ENCODE measurements at places on chromosomes 11 and 22.

DNA sequence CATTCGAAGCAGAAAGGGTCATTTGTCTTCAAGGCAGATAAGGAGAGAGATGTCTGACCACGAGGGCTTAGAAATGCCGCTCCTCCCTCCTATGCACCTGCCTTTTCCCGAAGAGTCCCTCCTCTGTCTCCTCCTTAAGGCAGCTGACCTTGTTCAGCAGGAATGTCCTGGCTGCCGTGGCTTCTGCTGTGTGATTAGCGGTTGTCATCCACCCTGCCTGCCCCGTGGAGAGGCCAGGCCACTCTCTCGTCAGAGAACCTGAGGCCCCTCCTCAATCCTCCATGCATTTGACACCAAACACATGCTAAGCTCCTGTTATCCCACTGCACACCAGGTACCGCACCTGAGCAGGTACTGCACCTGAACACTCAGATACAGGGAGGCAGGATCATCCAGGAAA, 834.6 kb downstream of the TBC1D22A start:
- H3K27ac ChIP-seq = no peak overlapping the region
- no peaks in the 10 kb centered on the region for H3K36me3 ChIP-seq
- H3K4me3 ChIP-seq = no peak overlapping the region

DNA sequence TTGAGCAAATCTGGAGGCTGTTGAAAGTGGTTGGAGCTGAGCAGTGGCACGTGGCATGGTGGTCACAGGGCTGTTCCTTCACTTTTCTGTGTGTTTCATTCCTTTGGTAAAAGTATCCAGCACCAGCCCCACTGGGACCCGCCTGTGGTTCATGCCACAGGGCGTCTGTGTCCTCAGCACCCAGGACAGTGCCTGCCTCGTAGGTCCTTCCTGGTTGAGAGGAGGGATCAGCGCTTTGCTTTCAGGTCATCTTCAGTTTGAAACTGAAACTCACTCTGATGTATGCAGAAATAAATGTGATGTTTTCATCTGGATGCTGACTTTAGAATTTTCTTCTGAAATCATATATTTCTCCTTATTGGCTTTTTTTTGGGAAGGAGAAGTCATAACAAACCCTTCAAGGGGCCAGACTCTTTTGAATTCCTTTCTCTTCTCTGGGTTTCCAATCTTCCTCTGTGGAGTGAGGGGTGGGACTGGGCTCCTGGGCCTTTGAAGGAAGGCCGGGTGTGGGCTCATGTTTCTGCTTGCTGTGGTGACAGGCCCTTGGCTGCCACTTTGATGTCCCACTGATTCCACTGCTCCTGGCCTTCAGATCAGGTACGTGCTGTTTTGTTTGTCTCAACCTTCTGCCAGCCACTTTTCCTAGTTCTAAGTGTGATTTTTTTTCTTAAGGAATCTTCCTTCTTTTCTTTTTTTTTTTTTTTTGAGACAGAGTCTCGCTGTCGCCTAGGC, 26.2 kb downstream of the TBC1D22A start:
- H3K36me3 ChIP-seq = peaks cover 34% of the 10 kb centered on the region
- peak overlapping the region; percentile 63 for H3K27ac ChIP-seq

GRCh38 chr11:46850829-46851380, 4.8 kb upstream of the CKAP5 start:
- DNase-seq = no peak
- H3K27ac ChIP-seq = no peak overlapping the region
- H3K36me3 ChIP-seq = no peaks in the 10 kb centered on the region
- H3K4me3 ChIP-seq = no peak overlapping the region
- no peaks in the 10 kb centered on the region for H3K27me3 ChIP-seq

GRCh38 chr22:36965696-36966095, 52.3 kb downstream of the CSF2RB start:
- H3K27me3 ChIP-seq = peaks cover 22% of the 10 kb centered on the region
- H3K36me3 ChIP-seq = no peaks in the 10 kb centered on the region
- DNase-seq = no peak
- H3K4me3 ChIP-seq = no peak overlapping the region

DNA sequence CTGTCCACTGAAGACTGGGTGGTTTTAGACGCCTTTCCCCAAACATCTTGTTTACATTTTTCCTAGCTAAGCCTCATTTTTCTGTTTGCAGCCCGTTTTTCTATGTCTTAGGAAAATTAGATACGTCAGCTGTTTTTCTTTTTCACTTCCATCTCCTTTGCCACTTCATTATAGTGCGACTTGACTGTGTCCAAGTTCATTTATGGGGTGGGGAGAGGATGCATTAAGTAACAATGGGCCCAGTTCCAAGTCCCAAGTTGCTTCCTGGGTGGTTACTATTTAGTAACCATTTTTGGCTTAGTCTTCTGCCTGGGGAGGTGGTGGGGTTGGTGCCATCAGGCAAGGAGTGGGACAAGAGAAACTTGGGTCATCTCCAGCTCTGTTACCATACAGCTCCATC, 83.0 kb downstream of the TRAF6 start:
- H3K4me1 ChIP-seq = peaks cover 15% of the 10 kb centered on the region
- H3K4me3 ChIP-seq = no peak overlapping the region
- H3K27ac ChIP-seq = no peak overlapping the region
- H3K27me3 ChIP-seq = no peaks in the 10 kb centered on the region
- DNase-seq = no peak
- peaks cover 7% of the 10 kb centered on the region for H3K36me3 ChIP-seq

- no peak for DNase-seq
- no peak overlapping the region for H3K4me3 ChIP-seq
- H3K27ac ChIP-seq = no peak overlapping the region
- peaks cover 23% of the 10 kb centered on the region for H3K4me1 ChIP-seq
- H3K36me3 ChIP-seq = no peaks in the 10 kb centered on the region
Observed at GRCh38 chr11:62505059-62505439, 41.6 kb downstream of the AHNAK start.

- H3K4me1 ChIP-seq = no peaks in the 10 kb centered on the region
- no peak overlapping the region for H3K4me3 ChIP-seq
- DNase-seq = no peak
- H3K27ac ChIP-seq = no peak overlapping the region
Observed at GRCh38 chr11:28836285-28837081, 728.3 kb downstream of the METTL15 start.

Measured in stimulated activated naive B cell treated with anti-CD40 and anti-IgM and Interleukin-4, amounts not matched to agents 10 μg/mL and 1 μg/mL and 100 μg/mL, for 72 hours (primary cell).